ENCODE measurements at places on chromosomes 7 and 10.

DNA sequence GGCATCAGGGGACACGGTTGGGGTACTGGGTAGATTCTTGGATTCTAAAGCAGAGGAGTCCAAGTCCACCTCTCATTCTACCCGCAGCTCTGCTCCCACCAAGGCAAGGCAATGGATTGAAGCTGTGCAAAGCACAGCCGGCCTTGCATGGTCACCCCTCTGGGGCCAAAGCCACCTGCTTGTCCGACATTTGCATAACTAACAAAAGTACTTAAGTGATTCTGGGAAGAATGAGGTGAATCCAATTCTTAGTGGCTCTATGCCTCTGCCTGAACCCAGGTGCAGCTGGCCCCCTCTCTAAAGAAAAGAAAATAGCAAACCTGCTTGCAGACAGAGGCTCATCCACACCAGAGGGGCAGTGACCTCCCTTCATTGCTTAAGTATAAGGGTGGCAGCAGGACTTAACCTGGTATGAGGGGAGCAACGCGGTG, 10.7 kb upstream of the COBL start:
- no peak for DNase-seq

DNA sequence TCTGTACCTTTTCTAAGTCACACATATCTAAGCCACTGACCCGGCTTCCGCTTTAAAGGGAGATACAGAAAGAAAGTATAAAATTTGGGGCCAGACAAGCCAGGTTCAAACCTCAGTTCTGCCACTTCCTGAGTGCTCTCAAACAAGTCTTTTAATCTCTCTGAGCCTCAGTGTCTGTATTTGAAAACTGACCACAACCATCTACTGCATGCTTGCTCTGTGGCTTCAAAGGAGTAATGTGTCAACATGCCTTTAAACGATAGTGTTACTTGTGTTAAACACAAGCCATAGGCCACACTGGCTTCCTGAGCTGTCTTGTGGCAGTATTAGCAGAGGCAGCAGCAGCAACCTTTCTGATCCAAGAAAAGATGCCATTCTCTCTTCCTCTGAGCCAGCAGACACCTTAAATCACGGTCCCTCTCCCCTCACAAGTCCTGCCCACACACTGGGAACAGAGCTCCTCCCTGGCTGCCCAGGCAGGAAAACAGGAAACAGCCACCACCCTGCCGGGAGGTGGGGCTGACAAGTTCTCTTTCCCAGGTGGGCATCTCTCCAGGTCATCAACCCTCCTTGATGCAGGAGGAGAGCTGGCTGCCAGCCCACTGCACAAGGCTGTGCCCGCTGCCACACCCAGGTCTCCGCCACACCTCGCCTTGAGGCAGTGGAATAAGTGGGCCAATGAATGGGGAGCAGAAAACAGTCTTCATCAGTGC, 10.7 kb downstream of the HIP1 start:
- DNase-seq = no peak

GRCh38 chr7:122702872-122703510, at the start of gene RNF148:
TSS of gene RNF148 (minus strand) at chr7:122702922. CDS start at chr7:122702750, 172 bp downstream.
- no peak for DNase-seq

DNA sequence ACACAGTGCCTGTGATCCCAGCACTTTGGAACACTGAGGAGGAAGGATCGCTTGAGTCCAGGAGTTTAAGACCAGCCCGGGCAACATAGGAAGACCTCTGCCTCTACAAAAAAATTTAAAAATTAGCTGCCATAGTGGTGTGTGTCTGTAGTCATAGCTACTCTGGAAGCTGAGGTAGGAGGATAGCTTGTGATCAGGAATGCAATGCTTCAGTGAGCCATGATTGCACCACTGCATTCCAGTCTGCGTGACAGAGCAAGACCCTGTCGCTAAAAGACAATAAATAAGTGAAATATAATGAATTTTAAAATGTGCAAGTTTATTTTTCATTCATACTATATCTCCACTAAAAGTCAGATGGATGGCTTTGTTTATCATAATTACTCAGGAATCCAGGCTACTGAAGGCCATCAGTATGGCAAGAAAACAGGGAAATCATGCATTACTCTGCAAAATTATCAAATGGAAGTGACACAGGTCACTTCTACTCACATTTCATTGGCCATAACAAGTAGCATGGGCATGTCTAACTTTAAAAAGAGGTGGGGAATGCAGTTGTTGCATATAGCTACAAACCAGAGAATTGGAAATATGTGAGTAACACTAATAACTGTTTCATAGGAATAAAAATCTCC, 32.9 kb upstream of the FAM3C start:
- no peak for DNase-seq

- no peak for DNase-seq
Measured at GRCh38 chr10:14225379-14225778, 105.3 kb downstream of the FRMD4A start.

- no peak for DNase-seq
Measured at GRCh38 chr10:48478469-48478868, 126.4 kb downstream of the ARHGAP22 start.

GRCh38 chr7:158682456-158682855, 22.1 kb downstream of the NCAPG2 start:
- DNase-seq = no peak

DNA sequence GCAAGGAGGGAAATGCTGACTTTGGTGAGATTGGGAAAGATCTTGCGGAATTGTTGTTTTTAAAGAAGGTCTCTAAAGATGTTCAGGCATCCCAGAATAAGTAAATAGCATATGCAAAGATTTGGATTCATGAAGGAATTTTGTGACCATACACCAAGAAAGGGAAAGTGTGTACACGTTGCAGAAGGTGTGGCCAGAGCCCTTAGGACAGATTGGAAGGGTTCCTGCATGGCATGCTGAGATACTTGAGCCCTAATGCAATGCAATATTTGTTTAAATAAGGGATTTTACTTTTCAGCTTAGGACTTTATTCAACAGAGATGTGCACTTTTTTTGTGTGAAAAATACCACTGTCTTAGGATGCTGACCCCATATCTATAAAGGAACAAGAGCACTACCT, 219.5 kb upstream of the INHBA start:
- no peak for DNase-seq

- no peak for DNase-seq
Measured at GRCh38 chr7:105185290-105186010, 171.4 kb downstream of the KMT2E start.

DNA sequence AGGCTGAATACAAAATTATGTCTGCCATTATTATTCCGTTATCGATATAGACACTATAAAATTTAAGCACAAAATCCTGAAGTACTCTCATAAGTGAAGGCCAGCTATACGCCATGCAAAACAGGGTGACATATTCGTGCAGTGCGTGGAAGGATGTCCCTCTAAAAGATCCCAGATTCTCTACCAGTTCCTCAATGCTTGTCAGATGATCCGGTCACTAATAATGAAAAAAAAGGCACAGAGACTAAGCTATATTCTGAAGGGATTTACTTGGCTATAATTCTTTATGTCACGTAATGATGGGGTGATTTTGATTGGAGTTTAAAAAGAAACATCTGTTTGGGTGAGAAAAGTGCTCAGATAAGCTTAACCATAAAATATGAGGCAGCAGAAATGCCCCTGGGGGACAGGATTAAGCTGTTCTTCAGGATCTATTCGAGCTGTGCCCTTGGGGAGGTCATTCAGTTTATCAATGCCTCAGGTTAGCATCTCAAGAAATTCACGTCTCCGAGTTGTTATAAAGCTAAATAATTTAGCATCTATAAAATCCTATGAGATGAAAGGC, 229.7 kb upstream of the PITRM1 start:
- no peak for DNase-seq

GRCh38 chr10:60974463-60975149, 30.6 kb upstream of the RHOBTB1 start:
- no peak for DNase-seq

Data from stimulated activated CD4-positive, alpha-beta T cell treated with anti-CD3 and anti-CD28 coated beads, Interleukin-12 subunit alpha, Interleukin-12 subunit beta, amount 100 ng/mL, for 4 hours (primary cell).